ENCODE measurements at places on chromosomes 4 and X. TPM values are rescaled to one million over a fixed set of nuclear protein-coding genes. Genes with fewer than 3 reads are reported as not detected.

MECP2 gene
- total RNA-seq, result 36.4 TPM

AMTN gene
- not detected for total RNA-seq

DMP1 gene
- total RNA-seq, result not detected

DNA sequence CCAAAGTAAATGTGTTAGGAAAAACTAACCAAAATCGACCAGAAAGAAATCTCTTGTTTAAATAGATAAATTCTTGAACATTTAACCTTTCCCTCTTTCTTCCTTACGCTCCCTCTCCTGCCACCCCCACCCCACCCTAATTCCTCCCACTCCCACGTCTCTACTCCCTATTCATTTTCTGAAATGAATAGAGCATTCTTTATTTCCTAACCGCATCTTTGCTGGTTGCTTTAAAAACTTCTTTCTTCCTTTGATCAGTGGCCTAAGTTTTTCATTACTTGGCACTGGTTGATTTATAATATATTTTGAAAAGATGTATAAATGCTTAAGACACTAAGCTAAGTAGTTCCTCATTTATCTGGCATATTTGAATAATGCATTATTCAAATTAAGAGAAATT is 33.9 kb downstream of the BMPR1B start:
- no peaks in the 10 kb centered on the region for H3K4me1 ChIP-seq
- H3K36me3 ChIP-seq, result no peaks in the 10 kb centered on the region
- no peaks in the 10 kb centered on the region for H3K27me3 ChIP-seq
- no peak overlapping the region for H3K27ac ChIP-seq
- no peak overlapping the region for H3K4me3 ChIP-seq
- DNase-seq, result no peak

- no peaks in the 10 kb centered on the region for H3K36me3 ChIP-seq
- no peaks in the 10 kb centered on the region for H3K4me1 ChIP-seq
- H3K27ac ChIP-seq, result no peak overlapping the region
- no peak overlapping the region for H3K4me3 ChIP-seq
Measured at GRCh38 chr4:184672741-184673140, 23.2 kb downstream of the PRIMPOL start.

- H3K4me3 ChIP-seq, result no peak overlapping the region
- H3K27ac ChIP-seq, result peak overlapping the region; percentile 76
- no peaks in the 10 kb centered on the region for H3K27me3 ChIP-seq
- no peaks in the 10 kb centered on the region for H3K36me3 ChIP-seq
Measured at GRCh38 chrX:48794911-48795515, 6.9 kb upstream of the HDAC6 start.

DNA sequence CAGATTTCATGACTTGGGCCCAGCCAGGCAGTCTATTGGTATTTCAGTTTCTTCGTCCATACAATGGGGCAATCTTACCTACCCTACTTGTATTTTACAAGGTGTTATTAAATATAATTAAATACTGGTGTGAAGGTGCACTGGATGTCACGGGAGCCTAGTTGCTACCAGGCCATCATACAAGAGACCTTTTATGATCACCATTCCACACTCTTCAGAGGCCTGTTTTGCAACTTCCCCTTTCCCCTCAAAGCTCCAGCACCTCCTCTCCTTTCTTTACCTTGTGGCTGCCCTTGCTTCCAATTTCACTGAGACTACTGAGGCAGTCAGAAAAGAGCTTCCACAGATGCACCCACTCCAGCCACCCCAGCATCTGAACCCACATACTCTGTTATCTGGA is 93.8 kb upstream of the HELT start:
- no peaks in the 10 kb centered on the region for H3K36me3 ChIP-seq
- no peak for DNase-seq
- no peaks in the 10 kb centered on the region for H3K27me3 ChIP-seq
- no peaks in the 10 kb centered on the region for H3K4me1 ChIP-seq
- H3K27ac ChIP-seq, result no peak overlapping the region

- H3K36me3 ChIP-seq, result no peaks in the 10 kb centered on the region
- H3K27me3 ChIP-seq, result no peaks in the 10 kb centered on the region
- H3K27ac ChIP-seq, result no peak overlapping the region
- H3K4me3 ChIP-seq, result no peak overlapping the region
- no peak for DNase-seq
Measured at GRCh38 chr4:6042293-6043063, 24.2 kb upstream of the C4orf50 start.

Data from Caco-2 (cell line).